Muscle of back (tissue), 13 donors: ENCODE measurements at places on chromosomes 2 and 18. TPM values are rescaled to one million over a fixed set of nuclear protein-coding genes. Genes with fewer than 3 reads are reported as not detected.

DNA sequence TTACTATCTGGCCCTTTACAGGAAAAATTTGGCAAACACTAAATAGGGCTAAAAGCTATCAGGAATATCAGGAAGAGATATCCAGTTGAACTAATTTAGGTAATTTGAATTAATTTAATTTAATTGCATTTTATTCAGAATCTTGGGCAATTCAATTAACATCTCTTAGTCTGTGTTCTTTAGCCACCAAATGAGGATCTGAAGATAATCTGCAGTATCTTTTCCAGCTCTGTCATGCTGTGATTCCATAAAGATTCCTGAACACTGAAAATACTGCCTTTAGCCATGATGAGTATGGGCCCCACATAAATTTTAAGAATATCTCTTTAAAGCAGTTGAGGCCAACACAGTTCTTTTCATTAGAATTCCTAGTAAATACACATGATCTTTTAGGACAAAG is 1671.1 kb upstream of the NXPH2 start:
- DNase-seq = no peak

- no peak for DNase-seq
Observed at GRCh38 chr2:219525533-219526232, 11.4 kb downstream of the ASIC4 start.

DNA sequence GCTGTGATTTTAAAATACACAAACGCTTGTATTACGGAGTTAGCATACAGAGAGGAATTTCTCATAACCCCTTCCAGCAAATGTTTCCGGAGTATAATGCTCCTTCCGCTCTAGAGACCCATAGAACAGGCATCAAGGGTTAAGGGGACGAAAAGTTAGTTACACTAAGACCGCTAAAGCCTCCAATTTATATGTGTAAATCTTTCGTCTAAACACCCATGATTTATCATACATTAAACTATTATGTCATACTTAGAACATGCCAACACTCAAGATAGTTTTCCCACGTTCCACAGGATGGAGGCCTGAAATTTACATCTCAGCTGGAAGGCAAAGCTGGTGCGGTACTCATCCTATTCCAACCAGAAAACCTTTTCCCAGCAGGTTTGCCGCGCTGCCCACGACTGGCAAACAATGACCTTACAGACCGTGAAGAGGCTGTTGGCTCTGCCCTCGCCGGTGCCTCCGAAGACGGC is 650 bp downstream of the ORMDL1 start:
- no peak for DNase-seq

DNA sequence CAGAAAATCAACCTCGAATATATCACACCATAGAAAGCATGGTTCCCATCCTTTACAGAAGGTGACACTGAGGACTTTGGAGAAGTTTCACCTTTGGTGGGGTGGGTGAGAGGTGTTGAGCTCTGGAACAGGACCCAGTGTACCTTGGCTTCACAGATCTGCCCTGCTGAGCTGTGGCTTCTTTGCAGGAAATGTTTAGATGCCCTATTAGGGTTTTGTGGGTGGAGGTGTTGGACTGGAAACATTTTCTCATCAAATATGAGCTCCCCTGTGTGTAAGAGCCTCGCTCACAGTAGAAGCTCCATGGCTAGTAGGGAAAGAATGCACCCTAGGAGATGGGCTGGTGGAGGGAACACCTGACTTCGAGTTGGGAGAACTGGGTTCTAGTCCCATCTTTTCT is 55.6 kb downstream of the RPL37A start:
- DNase-seq = no peak

- peak; percentile 90 for DNase-seq
Observed at GRCh38 chr18:12271376-12272235, 17.4 kb downstream of the CIDEA start.

DNA sequence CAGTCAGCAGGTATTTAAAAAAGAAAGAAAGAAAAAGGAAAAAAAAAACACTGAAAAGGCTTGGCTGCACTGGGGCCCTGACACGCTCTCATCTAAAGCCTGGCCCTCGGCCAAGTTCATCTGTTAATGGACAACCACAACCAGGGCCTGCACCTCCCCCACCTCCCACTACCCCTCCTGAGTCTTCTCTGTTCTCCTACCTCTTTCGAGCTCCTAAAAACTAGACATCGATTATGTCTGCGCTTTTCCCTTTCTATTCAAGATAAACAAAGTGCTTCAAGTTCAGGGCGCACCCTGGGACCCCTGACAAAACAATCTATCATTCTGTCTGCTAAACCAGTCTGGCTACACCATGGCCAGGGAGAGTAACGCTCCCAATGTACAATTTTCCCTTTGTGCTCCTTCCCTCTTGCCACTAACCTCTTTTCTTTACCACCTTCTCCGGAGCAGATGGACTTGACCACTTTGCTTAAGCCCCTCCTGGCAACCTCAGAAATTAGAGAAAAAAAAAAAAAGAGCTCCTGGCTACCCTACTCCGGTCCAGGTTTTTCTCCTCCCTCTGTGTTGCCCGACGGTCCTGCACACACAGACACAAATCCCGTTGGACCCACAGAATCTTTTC is 22.7 kb downstream of the BCL11A start:
- peak; percentile 46 for DNase-seq

GRCh38 chr2:176454893-176455815 is 185.9 kb downstream of the MTX2 start:
- DNase-seq = peak; percentile 86

DNA sequence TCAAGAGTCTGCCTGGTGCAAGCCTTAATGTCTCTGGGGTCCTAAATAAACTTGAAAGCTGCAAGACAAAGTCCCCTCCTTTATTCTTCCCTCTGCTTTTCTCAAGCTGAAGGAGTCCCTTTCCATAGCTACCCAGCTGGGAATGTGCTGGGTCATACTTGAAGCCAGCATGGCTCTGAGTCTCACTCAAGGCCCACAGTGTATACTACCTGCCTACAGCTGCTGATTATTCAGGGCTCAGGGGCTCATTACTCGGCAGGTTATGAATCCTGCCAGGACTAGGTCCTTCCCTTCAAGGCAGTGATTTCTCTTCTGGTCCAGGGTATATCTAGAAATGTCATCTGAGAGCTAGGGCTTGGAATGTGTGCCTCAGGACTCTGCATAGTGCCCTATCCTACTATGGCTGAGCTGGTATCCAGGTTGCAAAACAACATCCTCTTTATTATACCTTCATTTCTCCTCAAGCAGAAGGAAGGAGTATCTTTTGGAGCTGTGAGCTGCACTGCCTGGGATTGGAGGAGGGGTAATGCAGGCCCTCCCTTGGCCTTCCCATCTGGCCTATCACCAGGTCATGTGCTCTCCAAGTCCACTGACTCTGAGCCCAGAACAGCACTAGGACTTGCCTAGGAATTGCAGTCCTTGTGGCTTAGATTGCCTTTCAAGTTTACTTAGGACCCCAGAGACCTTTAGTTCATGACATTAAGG is 22.3 kb downstream of the IL1RN start:
- DNase-seq = no peak

DNA sequence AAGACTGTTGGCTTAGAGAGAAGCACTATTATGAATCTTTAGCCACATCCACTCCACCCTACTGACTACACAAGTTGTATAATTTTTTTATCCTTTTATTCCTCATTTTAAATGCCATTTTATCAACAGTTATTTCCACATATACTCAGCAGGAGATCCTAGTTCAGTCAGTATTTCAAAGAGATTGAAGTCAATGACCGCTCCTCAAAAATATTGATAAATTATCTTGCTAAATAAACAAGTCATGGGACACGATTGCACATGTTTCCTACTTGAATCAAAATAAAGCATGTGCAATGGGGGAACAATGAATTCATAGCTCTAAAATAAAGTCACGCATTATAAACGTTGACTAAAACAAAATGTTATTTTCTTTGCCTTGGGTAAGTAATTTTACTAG is 496.5 kb downstream of the LRRTM4 start:
- DNase-seq = no peak

- no peak for DNase-seq
Observed at GRCh38 chr18:58579561-58580047, 49.3 kb downstream of the ALPK2 start.

DNA sequence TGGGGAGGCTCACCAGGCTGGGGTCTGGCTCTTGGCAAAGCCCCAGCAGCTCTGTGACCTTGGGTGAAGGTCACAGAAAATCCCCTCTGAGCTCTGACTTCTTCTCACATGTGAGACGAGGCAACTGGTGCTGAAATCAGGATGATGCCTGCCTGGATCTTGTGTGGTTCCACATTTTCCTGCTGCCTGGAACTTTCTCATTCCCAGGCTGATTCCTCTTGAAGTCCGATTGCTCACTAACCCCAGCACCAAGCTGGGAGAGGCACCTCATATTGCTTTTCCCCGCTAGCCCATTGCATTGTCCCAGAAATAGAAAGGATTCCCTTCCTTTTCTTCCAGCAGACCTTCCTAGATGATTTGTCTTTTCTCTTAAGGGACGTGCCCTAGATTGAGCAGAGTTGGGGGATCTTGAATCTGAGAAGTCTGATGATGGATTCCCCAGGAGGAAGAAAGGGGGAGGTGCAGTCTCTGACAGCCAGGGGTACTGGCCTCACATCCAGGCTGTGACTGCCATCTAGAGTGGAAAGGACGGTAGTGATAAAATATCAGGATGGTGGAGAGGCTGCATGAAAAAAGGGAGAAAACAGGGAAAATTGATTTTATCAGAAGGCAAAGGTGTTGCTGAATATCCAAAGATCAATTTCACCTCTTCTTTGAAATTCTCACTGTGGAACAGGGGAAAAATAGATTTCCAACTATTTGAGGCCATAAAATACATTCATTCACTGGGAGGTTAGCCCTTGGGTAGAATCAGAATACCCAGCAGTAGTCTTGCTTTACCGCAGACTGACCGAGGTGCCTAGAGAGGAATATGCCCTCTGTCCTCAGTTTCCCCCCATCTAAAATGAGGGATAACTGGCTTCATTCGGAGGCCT is 96.3 kb downstream of the FAM210A start:
- peak; percentile 80 for DNase-seq

GRCh38 chr2:109335631-109336176 is 206.7 kb downstream of the SH3RF3 start:
- no peak for DNase-seq

DNA sequence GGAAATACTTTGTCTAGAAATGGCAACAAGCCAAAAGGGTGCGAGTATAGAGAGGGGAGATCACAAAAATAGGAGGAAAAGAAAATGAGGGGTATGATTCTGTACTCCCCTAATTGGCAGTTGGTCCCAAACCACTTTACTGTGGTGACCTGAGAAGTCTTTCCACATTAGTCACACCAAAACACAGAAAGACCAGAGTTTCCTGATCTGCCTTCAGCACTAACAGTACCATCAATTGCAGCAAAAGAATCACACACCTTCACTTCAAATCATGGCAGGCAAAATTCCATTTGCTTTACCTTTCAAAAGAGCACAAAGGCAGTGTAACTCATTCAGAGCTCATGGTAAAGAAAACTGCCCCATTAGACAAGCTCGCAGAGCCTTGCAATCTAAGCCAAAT is 86.8 kb downstream of the ALK start:
- no peak for DNase-seq

DNA sequence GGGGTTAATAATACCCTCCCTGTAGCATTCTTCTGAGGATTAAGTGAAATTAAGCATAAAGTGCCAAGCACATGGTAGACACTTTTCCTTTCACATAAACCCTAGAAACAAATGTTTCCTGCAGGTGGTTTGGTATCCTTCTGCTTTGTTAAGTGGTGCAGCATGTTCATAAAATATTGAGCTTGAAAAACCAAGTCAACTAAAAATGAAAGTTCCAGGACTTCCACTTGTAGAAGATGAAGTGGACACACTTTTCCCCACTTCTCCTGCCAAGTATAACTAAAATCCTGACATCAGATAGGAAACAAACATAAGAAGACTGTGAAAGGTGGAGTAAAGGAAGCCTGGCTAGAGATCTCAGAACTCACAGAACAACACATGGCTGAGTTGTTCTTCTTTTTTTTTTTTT is 90.5 kb downstream of the COLEC12 start:
- DNase-seq = no peak

- no peak for DNase-seq
Observed at GRCh38 chr2:23219666-23220065, 165.3 kb upstream of the KLHL29 start.

- no peak for DNase-seq
Observed at GRCh38 chr2:48589170-48589767, 28.4 kb upstream of the GTF2A1L start.

GRCh38 chr2:37281916-37282315 is 42.7 kb downstream of the PRKD3 start:
- DNase-seq = no peak

DNA sequence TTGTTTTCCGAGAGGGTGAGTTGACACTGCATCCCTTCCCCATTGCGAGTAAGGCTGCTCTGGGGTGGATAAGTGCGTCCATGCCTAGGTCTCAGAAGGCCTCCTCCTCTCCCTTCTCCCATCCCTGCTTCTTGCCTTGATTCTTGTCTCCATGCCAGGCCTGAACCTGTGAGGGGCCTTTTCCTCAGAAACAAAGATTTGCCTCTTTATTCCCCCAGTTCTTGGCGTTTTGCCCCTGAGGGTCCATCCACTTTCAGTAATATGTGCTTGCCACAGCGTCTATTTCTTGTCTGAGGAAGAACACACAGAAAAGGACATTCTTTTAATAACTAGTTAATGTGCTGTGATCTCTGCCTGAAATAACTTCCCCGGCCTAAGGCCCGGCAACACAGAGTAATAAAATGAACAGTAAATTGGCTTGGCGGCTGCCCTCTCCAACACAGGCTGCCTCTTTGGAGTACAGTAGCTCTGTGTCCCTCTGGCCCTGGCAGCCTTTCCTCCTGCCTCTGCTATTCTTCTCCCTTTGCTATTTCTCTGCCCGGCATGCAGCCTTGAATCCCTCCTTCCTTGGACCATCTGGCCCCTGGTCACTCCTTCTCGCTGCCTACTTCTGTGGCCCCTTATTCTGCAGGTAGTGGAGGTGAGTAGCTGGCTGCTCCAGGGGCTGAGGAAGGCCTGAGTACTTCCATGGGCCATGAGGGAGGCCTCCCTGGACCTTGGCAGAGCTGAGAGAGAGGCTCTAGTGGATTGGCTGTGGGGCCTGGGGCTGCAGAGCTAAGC is 4.4 kb downstream of the EHD3 start:
- DNase-seq = no peak

GRCh38 chr2:29662861-29663260 is 258.5 kb downstream of the ALK start:
- DNase-seq = no peak

DNA sequence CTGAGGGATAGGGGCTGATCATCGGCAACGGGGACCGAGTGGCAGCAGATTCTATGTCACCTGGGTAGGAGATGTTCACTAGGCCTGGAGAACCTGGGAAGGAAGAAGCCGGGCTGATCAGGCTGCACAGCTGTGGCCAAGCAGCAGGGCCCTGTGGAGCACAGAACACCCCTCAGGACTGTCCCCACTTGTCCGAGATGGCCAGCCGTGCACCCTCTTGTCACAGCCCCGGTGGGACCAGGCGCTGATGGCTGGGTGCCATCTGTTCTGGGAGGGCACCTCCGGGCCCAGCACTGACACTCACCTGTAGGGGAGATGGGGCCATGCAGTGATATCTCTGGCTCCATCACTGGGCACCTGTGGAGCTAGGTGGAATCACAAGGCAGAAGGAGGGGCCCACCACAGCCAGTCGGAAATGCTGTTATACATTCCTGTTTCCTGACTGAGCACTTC is 217.9 kb upstream of the RAB6C start:
- no peak for DNase-seq

GRCh38 chr2:72033636-72034035 is 114.0 kb downstream of the CYP26B1 start:
- DNase-seq = no peak

KANSL3 gene
- 27.9 TPM for polyA plus RNA-seq

ADCYAP1 gene
- 0.47 TPM for polyA plus RNA-seq

CD28 gene
- polyA plus RNA-seq = 4.0 TPM

CRYGC gene
- not detected for polyA plus RNA-seq

SRD5A2 gene
- 0.04 TPM for polyA plus RNA-seq

DSC1 gene
- 0.05 TPM for polyA plus RNA-seq
